CD8-positive, alpha-beta memory T cell (primary cell): ENCODE measurements at places on chromosomes 5 and 9.

- DNase-seq, result no peak
Measured at GRCh38 chr9:107173422-107174180, 109.5 kb upstream of the RAD23B start.

DNA sequence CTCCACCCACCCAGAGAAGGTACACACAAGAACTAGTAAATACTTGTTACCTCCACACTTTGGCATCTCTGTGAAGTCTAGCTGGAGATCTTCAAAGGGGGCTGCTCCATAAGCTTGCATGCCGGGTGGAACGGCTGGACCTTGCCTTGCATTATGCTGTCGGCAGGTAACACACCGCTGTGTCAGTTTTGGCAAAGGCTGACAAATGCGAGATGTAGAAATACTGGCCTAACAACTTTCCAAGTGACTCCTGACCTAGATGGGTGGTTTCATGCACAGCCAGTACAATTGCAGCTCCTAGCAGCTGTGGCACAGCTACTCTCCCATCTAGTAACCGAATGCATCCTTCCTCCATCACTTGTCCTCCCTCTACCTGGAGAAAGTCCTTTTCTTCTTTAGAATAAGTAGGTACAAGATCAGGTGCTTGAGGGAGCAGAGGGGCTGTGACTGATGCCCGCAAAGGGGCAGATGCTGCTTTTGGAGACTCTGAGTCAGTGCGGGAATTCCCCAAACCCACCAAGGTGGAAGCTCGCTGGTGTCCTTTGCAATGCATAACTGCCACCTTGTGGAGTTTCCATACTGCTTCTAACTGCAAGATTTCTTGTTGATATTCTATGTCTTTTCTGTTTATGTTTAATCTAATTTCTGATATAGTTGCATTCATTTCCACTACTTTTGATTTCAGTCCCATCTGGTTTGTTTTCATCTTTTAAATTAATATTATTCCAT is 78.4 kb downstream of the TMEM161B start:
- DNase-seq, result no peak

GRCh38 chr9:101481261-101481660 is 45.7 kb upstream of the ALDOB start:
- no peak for DNase-seq

- no peak for DNase-seq
Measured at GRCh38 chr5:45512521-45512920, 183.7 kb downstream of the HCN1 start.

GRCh38 chr5:158283397-158283796 is 424.5 kb upstream of the CLINT1 start:
- no peak for DNase-seq

GRCh38 chr5:153895266-153895665 is 143.4 kb downstream of the FAM114A2 start:
- no peak for DNase-seq
